Fibroblast of upper back skin (primary cell): ENCODE measurements at places on chromosomes 2 and 18.
A peak's percentile ranks its signal among the peaks of the same experiment; 100 is the strongest.

GRCh38 chr2:24076849-24077534, 866 bp upstream of the SF3B6 start:
- DNase-seq: no peak

DNA sequence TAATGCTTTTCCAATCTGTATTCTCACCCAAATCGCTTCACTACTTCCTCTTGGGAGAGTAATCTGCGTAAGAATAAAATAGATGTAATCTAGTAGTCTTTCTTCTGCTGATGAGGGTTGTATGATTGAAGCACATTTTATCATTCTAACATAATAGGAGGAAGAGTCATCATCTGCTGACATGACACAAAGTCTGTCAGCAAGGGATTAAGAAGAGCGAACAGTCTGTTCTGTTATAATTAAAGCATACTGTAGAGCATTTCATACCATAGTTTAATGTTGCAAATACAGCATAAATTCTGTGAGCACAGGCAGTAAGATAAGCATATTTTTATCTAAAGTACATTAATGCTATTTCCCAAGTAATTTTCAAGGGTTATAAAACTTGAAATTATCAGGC, 10.4 kb downstream of the SLC25A52 start:
- DNase-seq: no peak

DNA sequence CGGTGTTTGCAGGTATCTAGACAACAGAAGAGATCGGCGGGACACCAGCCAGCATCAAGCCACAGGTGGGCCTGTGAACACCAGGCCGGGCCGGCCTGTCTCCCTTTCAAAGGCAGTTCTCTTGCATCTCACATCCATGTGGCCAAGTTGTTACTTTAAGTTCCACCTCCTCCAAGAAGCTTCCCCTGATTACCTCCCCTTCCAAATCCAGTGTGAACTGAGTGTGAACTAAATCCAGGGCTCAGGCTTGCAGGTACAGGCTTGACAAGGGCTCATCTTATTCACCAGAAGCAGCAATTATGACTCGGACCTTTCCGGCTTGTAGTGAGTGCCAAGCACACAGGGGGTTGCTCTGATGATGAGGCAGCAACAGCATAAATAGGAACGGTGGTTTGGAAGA, 3.9 kb downstream of the CRACDL start:
- DNase-seq: no peak

- DNase-seq: peak; percentile 2
These were observed 43.6 kb downstream of the UGGT1 start for GRCh38 chr2:128134573-128134972.

DNA sequence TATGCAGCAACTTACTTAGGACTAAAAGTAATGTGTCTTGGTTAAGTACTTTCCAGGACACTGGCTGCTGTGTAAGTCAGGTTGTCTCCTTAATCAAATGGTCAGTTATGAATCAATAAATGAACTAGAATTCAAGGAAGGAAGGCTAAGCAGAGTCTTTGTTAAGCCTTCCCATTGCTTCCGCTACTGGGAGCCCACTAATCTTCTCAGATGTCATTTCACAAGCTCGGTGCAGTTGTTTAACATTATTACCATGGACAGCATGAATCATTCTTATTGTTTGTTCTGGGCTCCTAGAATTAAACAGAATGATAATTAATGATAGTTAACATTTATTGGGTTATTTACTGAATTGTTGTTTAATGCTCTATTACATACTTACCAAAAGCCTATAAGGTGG, 26.0 kb upstream of the MEIS1 start:
- DNase-seq: no peak

- DNase-seq: no peak
These were observed 86.2 kb downstream of the MCFD2 start for GRCh38 chr2:46829231-46829995.

DNA sequence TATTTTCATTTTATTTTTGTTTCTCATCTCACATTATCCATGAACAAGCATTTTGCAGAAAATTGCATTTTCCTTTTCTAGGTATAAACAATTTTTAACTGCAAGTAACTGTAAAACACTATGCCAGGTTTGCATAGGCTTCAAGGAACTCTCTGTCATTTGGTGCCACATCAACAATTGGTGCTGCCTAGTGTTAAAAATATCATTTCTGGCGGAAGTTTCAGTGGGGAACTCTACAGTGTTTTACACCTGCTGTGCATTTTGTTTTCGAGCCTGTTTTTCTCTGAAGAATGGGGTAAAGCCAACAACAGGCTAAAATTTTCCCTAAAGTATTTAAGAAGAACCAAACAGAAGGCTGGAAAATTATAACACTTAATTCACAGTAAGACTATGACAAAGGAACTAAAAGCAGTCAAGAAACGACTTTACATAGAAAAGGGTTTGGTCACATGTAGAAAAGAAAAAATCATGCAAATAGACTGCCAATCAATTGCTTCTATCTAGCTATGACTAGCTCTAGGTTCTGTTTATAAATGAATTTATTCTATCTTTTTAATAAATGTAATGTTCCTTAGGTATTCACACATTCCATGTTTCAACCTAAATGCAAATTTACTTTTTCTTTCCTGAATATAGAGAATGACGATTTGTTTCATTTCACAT, 21.4 kb upstream of the FRZB start:
- DNase-seq: no peak

DNA sequence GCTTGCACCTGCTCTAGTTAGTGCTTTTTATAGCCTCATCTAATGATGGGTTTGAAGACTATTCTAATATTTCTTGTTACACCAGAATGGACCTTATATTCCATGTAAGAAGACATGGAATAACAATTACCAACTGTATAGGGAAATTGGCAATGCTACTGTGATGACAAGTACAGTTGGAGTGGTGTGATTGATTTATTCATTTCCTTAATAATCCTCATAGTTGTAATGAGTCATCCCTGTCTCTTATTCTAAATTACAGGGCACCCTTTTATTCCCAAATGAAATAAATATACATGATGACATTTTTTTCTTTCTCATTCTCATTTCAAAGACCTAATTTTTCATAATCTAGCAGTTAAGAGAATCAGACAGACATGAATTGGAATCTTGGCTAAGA, 18.3 kb upstream of the TLK1 start:
- DNase-seq: peak; percentile 10

DNA sequence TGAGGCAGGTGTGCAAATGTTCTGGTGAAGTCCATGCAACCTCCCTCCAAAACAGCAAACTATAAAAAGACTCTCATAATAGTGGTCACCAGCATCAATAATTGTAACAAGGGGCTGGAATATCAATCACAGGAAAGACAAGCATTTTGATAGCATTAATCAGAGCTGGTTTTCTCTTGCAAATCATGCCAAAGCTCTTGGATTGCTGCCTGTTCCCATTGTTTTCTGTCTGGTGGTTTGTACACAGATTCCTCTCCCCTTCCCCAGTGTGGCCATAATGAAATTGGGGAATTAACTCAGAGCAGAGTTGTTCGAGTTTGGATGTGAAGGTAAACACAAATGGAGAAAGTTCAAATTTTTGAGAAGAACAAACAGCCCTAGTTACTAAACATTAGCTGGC, 134.2 kb downstream of the CDCA7 start:
- DNase-seq: no peak

DNA sequence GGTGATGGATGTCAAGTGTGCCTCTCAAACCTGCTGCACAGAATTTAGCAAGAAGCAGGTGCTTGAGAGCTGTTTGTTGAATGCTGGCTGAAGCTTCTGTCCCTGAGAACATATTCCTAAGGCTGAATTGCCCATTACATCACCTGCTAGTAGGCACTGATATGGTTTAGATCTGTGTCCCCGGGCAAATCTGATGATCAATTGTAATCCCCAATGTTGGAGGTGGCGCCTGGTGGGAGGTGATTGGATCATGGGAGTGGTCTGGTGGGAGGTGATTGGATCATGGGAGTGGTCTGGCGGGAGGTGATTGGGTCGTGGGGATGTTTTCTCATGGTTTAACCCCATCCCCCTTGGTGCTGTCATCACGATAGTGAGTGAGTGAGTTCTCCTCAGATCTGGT, 128.0 kb downstream of the HRH4 start:
- DNase-seq: no peak

GRCh38 chr2:221444106-221444505, 128.0 kb downstream of the EPHA4 start:
- peak; percentile 65 for DNase-seq

- DNase-seq: no peak
These were observed 18.8 kb downstream of the TMEM185B start for GRCh38 chr2:120204417-120204816.

- peak; percentile 45 for DNase-seq
These were observed 210.9 kb upstream of the PKDCC start for GRCh38 chr2:41836948-41837347.

- DNase-seq: no peak
These were observed 107.3 kb downstream of the TANC1 start for GRCh38 chr2:159075727-159076126.
